ENCODE measurements at places on chromosomes 3 and 15. TPM values are rescaled to one million over a fixed set of nuclear protein-coding genes. Genes with fewer than 3 reads are reported as not detected.

DNA sequence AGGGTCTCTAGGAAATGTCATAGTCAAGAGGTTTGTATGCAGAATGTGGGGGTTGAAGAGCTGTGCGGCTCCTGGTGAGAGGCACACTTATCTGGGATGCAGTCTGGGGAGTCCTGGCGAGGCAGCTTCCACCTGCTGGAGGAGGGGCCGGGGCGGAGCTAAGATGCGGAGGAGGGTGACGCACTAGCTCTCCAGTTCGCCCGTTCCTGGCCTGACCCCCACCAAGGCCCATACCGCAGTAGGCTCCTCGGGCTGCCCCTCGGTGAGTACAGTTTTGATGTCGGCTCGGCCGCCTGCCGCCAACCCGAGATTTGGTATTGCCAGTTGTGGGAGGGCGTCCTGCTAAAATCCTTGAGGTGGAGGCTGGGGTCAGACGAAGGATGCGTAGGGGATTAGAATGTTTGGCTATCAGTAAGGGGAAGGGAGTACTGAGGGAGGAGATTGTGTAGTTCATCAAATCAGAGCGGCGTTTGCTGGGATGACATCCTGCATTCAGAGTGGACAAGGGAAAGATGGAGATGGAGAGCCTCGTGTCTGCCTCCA is at the start of gene SCG5:
TSS of gene SCG5 (plus strand) at position 194 of the 543 bp plus-strand sequence. CDS start 1,883 bp downstream, outside the sequence.
- DNase-seq: no peak

DNA sequence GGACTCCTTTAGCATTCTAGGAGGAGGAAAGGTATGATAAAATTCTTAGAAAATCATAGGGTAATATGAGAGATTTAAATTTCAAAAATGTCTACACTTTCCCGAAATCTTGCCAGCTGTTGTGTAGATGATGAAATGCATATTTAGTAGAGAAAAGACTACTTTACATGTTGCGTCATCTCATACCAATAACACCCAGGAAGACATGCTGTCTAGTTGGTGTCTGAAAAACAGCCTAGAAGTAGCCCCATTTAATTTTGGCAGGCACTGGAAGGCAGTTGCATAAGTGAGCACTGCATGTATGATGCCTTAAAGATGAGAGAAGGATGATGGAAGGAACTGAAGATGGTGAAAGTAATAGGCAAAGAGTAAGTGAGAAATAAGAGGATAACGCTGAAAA is 310.5 kb upstream of the TPM1 start:
- no peak for DNase-seq

DNA sequence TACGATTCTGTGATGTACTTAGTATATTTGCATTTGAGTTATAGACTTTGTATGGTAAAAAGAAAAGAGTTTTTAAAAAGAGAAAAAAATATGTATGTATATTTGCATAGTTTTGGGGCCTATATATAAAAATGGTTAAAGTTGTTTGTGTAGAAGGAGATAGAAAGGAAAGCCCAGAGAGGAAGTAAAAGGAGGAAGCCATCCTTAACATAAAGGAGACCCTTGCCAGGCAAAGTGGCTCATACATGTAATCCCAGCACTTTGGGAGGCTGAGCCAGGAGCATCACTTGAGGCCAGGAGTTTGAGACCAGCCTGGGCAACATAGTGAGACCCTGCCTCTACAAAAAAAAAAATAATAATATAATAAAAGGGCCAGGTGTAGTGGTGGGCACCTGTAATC is 8.4 kb downstream of the SNAP23 start:
- DNase-seq: no peak

DNA sequence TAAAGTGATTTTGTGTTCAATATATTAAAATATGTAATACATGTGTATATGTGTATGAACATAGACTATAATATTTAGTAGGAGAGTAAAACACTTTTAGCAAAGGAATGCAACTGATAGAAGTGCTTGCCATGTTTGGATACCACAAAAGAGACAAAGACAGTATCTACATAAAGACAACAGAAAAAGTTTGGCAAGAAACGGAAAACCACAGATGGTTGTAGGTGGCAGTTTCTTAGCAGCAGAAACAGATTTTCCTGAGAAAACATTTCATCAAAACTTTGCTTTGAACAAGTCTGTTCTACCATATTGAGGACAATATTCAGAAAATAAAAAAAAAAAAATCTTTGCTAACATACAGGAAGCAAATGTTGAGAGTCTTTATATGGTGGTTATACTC is 1560.4 kb upstream of the GBE1 start:
- no peak for DNase-seq

DNA sequence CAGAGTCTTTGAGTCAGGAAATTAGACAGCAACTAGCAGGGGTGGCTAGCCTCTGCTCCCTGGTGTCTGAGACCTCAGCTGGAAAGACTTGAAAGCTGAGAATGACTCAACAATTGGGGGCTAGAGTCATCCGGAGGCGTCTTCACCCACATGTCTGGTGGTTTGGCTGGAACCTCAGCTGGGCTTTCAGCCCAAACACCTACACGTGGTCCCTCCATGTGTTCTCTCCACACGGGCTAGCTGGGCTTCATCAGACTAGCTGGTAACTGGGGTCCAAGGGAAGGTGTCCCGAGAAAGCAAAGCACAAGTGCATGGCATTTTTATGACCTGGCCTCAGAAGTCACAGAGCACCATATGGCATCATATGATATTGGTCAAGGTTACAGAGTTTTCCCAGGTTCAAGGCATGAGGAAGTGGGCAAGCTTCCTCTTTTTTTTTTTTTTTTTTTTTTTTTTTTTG is 19.9 kb upstream of the ABHD2 start:
- no peak for DNase-seq

DNA sequence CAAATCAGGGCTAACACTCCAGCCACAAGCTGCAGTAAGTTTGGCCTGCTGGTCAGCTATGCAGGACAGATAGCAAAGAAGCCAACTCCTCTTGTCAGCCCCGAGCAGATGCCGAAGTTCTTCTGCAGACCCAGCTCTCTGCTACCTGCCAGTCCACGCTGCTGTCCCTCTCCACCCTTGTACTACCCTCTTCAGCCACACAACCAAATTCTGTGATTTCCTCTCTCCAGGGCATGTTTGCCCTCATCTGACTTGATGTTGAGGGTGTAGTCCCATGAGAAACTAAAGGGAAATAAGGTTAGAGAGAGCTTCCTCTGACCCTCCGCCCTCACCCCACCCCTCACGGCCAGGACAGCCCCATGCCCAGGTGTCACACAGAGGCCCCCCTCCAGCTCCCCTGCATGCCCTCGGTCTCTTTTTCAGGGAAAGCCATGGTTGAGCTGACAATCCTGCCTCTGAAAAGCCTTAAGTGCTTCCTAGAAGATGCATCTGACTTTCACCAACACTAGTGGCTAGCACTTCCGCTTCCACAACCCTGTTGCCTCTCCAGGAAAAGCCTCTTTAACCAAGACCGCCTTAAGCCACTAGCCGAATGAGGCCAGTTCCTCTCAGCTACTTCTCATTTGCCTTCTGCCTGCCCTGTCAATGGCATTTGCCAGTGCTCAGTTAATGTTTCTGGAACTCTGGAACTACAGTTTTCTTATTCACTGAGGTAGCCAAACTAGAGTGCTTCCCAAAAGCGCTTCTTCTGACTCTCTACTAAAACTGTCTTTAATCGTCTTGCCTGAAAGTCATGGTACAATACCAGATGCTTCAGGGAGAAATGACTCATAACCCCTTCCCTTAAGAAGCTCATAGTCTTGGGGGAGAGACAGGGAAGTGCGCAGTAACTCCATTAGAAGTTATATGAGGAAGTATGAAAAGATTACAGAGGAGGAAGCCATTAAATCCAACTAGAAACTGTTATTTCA is 300.4 kb upstream of the STT3B start:
- DNase-seq: no peak

DNA sequence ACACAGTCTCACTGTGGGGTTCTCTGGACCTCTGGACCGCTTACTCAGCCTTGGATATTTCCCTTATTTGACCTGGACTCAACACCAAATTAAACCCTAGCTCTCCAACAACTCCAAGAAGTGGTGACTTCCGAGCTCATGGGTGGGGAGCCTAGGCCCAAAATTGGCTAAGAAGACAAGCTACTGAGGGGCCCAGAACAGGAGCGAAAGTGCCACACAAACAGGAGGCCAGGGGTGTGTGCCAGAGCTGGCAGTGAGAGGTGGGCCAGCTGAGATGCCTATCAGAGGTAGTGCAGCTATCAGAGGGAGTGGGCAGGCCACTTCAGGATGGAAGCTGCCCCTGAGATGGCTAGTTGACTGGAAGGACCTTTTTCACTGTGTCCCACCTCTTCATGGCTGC is 151.1 kb upstream of the PRR20G start:
- DNase-seq: no peak

DNA sequence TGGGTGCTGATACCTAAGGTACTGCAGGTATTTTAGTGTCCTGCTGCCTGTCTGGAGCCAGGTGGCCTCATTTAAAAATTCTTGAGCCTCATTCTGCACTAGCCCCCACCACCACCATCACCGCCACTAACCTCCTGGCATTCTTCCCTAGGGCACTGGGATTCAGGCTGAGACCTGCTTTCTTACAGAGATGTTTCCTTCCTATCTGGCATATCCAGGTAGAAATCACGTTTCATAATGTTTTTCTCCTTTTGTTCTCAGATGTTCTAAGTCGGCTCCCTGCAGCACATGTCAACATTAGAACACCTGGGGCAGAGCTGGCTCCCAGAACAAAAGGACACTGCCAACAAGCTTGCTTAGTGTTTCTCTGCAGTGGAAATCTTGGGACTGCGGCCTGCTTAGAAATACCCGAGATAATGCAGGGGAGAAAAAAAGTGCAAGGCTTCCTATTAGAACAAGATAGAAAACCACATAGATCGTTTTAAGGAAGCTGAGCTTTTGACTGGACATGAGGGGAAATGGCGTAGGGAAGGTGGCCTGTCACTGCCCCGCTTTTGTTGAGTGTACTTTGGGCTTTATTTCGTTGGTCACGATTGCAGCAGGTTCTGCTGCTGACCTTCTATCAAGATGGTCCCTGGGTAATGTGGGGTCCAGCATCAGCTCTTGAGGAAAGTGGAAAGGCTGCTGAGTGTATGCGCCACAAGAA is 59.6 kb upstream of the PPARG start:
- no peak for DNase-seq

- no peak for DNase-seq
Measured at GRCh38 chr15:41878355-41878699, 15.5 kb downstream of the SPTBN5 start.

GRCh38 chr3:31710123-31710803 is 177.5 kb downstream of the STT3B start:
- no peak for DNase-seq

DNA sequence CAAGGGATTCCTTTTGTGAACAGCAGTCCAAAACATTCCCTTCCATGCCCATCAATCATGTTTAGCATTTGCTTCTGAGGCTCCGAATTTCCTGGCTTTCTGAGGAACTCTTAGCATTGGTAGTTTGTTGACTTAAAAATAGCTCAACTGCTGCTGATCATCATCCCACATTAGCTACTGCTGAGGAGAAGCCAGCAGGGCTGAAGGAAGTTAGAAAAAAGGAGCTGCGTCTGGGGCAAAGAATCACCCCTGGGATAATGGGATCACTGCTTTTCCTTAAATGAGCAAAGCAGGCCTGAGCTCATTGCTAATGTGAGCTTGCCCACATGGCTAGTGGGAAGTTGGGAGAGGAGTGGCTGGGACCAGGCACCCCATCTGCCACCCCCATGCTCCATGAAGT is 39.8 kb downstream of the CYP19A1 start:
- DNase-seq: no peak

DNA sequence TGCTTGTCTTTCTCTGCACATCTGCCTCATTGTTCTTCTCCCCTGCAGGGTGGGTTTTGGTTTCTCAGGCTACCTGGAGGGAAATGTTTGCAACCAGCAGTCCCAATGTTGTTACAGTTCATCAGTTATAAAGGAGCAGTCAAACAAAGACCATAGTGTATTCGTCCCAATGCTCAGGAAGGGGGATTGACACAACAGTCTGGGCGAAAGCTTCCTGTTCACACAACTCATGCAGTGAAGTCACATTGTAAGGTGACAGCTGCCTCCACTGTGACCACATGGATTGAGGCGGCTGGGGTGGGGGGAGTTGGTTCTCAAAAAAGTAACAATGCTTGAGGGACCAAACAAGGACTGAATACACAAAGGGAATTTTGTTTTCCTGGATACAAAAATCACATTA is 28.8 kb upstream of the TF start:
- no peak for DNase-seq

DNA sequence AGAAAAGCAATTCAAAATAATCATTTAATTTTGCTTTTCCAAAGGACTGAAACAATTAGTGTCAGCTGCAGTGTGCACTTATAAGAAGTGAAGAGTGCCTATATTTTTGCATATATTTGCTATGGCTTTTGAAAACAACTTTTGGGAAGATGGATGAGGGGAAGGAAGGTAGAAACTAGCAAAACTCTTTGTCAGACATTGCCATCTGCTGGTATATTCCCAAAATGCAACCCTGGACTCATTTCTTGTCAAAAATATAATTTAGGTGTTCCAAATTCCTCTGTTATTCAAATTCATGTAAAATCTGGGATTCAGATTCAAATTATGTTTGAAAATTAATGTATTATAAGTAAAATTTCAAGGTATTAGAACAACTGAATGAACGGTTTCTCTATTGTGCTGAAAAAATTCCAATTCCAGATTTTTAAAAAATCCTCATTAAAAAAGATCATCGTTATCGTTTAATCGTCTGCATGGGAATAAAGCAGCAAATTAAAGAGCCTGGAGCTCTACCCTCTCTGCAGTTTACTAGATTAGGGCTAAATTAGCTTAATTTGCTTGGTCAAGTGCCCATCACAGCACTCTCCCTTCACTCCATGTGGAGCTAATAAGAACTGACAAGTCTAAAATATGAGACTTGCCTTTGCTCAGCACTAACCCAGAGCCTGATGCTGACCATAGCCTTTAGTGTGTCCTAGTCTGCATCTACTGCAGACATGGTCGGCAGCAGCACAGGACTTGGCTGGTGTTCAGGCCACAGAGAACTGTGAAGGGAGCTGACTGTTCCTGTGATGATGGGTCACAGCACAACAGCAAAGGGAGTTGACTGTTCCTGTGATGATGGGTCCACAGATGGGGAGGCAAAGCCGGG is 67.9 kb upstream of the MITF start:
- no peak for DNase-seq

- no peak for DNase-seq
Measured at GRCh38 chr15:41996921-41997592, 23.8 kb downstream of the PLA2G4E start.

Gene ARL8B
- total RNA-seq: 23.7 TPM

Gene CLDN18
- not detected for total RNA-seq

Gene FILIP1L
- total RNA-seq: 24.1 TPM

Gene LRRIQ4
- not detected for total RNA-seq

Gene XYLB
- total RNA-seq: 7.8 TPM

Gene GXYLT2
- total RNA-seq: 2.8 TPM

Gene ARMC8
- 33.9 TPM for total RNA-seq

Gene CIDEC
- not detected for total RNA-seq

All from epithelial cell of proximal tubule (primary cell).